ENCODE measurements at places on chromosomes 16 and 17.

GRCh38 chr16:59168461-59169114, 434.5 kb upstream of the GOT2 start:
- no peak for DNase-seq

DNA sequence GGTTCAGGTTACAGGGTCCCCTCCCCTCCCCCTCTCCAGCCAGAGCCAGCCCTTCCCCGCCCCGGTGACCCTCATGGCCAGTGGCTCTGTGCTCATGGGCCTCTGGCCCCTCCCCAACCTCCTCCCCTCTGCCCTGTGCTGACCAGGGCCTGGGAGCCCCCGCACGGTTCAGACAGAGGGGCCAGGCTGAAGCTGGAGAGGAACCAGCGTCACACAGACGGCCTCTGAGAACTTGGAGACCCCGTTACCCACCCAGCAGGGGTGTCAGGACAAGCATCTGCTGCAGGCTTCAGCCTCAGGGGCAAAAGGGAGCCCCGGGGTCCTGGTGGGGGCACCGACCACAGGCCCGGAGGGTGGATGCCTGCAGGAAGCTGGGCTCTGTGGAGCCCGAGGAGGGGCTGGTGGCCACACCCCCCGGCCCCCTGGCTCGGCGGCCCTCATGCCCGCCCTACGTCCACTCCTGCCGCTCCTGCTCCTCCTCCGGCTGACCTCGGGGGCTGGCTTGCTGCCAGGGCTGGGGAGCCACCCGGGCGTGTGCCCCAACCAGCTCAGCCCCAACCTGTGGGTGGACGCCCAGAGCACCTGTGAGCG, at the start of gene WFIKKN1:
WFIKKN1 (plus strand) TSS at position 171 of the 591 bp plus-strand sequence; CDS start at position 440, 269 bp downstream.
- DNase-seq = no peak

DNA sequence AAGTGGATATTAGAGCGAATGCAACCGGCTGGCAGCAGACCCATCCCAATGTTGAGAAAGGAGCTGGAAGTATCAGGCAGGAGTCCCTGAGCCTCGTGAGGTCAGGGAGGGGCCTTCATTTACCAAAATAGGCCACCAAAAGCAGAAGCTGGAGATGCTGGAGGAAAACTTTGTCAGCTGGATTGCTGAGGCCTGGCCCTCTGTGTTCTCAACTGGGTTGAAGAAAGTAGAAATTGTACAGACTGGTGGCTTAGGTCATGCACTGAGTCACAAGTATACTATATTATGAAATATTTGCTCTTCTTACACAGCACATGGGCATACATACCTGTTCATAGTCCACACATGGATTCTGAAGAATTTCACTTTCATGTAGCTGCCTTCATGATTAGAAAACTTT, 23.2 kb upstream of the TEKT3 start:
- no peak for DNase-seq

GRCh38 chr17:74110467-74110866, 93.0 kb upstream of the RPL38 start:
- DNase-seq = no peak

- no peak for DNase-seq
Measured at GRCh38 chr17:13067629-13068303, 49.9 kb upstream of the ELAC2 start.

GRCh38 chr17:63929860-63930766, 2.0 kb downstream of the CD79B start:
- no peak for DNase-seq

DNA sequence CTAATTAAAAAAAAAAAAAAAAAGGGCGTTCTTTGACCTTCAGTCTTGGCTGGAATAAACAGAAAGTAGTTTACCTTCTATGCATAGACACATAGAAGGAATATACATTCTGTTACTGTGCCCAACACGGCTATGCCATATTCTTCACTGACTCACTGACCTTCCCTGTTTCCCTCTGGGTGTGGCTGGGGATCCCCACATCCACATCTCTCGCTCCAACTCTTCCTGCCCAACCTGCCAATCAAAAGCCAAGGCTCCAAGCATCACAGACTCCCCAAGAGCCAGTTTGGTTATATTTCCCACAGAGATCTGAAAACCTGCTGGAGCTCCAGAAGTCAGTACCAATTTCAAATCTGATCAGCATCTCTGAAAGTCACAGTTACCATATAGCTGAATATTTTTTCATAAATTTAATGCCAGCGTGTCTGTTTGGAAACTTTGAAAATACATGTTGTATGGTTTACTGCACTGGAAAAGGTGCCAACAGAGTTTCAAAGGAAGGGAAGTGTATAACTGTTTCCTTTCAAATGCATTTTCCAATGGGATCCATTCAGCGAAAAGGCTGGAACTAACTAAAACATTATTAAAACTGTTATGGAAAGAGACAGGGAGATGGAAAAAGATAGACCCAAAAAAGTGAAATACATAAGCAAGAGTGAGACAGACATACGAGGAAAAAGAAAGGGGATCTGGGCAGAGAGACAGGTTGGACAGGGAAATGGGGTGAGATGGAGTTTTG, 91.8 kb downstream of the SMG6 start:
- DNase-seq = no peak

DNA sequence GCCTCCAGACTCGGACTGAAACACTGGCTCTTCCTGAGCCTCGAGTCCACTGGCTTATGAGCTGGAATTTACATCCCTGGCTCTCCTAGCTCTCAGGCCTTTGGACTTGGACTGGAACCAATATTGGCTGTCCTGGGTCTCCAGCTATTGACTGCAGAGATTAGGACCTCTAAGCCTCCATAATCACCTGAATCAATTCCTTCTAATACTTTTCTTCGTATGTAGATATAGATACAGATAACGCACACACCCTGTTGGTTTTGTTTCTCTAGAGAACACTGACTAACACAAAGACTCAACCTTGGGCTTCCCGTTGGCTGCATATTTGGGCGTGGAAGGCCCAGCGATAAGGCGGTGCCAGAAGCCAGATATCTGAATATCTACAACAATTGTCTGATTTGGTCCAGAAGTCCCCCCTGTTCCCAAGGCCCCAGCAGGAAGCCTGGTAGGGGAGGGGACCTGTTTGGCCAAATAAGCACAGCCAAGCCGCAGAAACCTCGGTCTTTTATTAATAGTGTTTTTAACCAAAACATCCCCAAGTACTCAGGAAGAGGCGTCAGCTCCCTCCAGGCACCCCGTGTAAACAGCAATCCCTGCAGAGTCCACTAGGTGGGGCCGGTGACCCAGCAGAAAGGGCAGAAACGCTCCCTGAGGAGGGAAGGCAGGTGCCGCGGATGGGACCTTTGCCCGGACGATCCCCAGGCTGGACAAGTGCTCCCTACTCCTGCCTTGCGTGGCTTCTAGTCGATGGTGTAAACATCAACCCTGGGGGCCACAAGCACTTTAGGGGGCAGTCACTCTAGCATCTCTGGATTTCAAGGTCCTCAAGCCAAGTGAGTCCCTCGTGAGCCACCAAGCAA, 57.0 kb downstream of the ABR start:
- DNase-seq = peak; percentile 81

DNA sequence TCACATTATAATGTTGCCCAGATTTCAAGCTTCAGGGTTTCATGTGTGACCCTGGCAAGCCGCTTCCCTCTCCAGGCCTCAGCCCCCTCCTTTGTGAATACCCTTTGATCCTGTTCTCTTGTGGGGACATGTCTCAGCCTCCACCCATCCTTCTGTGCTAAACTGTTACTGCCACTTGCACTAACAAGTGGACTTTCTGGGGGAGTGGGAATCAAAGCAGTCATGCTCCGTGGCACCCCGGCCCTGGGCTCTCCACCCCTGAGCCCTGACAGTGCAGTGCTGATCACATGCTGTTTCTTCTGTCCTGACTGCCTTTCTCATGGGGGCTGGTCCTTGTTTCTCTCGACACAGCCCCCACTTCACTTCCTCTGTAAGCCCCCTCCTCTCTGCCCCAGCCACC, 9.7 kb upstream of the DCAF7 start:
- no peak for DNase-seq

- DNase-seq = no peak
Measured at GRCh38 chr17:37147301-37147812, 198.6 kb downstream of the AATF start.

- DNase-seq = no peak
Measured at GRCh38 chr17:70661342-70662222, 492.2 kb downstream of the KCNJ2 start.

DNA sequence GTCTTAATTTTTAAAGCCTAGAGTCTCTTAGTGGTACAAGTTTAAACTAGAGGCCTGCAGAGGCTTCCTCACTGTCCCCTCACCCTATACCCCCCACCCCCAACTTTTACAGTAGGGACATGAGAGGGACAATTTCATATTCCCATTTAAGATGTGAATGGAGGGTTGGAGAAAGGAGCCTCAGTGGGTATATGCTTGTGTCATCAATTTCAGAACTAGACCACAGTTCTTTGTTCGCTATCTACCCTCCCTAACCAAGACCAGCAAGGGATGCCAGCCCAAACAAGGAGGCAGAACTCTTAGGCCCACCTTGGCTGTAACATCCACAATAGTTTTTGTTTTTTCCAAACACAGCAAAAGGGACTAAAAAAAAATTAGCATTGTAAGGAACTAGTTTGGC, 14.0 kb upstream of the SALL1 start:
- no peak for DNase-seq

DNA sequence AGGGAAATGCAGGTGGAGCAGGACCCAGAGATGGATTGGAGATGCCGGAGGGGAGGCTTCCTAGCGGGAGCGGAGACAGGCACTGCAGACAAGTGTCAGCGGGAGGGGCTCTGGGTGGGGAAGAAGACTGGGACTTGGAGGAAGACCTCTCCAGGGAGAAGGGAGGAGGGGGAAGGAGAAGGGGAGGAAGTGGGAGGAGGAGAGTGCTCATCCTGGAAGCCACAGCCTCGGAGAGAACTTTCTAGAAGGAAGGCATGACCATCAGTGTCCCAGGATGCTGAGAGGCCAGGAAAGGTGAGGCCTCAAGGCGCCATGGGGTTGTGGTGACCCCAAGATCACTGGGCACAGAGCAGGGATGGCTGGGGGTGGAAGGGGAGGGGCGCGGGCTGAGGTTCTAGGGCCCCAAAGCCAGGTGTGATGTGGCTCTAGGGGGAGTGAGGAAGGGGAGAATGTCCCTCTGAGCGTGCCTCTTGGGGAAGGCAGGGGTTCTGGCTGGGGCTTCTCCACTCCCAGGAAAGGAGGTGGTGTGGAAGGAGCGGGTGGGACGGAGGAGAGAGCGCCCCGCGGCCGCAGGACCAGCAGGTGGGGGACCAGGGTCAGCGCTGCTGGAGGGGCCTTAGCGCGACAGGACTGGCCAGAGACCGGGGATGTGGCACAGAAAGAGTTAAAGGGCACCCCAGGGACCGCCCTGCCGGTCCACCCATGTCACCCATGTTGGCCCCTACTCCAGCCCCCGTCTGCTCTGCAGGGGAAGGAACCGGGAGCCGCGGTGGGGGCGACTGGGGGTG, 900 bp upstream of the GCGR start:
- DNase-seq = no peak

GRCh38 chr16:74611721-74612120, 4.8 kb upstream of the GLG1 start:
- DNase-seq = no peak

DNA sequence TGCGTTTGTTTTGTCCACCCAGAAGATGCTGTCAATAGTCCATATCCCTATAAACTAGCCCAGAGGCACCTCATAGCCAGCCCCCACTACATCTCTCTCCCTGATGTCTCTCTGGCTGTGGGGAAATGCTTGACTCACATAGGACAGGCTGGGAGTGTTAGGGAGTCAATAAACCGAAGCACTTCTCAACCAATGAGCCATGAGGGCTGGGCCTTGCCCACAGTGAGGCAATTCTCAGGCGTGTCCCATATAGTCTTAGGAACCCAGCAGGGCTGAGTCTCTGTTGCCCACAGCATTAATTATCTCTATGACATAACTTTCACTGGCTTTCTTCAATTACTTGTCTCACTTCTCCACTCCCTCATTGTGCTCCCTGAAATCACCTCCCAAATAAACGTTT, 387.3 kb upstream of the CDH11 start:
- no peak for DNase-seq

DNA sequence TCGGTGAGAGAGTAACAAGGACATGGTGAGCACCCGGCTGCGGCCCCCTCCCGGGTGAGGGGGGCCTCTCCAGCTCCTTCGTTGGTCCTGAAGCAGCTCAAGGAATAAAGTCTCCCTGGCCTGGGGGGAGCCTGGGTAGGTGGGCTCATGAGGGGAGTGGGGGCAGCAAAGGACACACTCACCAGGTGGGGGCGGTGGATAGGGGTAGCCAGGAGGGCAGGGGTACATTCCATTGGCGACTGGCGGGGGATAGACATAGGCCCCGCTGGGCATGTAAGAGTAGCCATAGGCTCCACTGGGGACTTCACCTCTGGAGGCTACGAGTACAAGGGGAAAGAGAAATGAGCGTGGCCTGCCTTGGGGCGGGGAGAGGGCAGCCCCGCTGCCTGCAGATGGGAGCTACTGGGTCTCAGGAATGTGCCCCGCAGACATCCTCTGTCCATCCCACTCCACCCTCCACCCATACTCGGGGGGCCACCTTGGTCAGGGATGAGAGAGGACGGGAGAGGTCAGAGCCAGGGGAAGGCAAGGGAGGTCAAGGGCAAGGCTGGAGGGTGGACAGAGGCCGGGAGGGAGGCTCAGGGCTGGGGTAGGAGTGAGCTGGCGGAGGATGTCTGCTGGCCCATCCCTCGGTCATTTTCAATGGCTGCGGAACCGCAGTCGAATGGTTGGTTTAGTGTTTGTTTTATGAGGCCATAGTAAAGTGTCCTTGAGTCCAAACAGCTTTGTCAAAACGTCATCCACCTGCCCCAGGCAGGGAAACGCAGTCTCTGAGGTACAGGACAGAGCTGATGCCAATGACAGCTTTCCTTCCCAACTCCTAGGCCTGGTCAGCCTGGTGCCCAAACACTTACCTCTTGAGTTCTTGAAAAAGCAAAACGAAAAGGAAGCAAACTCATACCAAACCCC, 3.7 kb upstream of the UNC13D start:
- DNase-seq = no peak

DNA sequence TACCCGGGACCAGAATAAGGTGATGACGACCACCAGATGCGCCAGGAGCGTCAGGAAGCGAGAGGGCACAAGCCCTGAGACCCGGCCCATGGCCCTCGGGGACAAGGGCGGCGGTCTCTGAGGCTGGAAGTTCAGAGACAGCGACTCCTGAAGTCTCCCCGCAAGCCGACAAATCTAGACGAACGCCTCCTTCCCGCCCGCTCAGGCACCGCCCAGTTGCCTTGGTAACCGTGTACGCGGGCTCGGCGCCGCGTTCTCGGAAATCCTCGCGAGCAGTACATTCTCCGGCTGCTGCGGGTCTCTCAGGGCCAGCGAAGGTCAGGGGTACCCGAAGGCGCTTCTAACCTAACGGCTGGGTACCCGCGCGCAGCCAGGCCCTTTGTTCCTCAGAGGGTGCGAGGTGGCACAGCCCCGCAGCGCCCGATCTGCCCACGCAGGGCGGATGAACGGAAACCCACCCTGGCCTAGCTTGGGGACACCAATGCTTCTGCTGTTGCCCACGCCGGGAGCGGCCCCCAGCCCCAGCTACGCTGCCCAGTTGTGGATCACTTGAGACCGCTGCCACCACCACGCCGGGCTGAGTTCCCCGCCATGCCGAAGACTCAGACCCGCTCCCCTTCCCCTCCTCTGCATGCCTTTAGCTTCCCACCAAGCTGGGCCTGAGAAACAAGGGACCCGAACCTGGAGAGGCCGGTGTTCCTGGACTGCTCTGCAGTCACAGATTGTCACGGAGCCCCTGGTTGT, at the start of gene TMEM107:
TMEM107 (minus strand) TSS at position 184 of the 744 bp plus-strand sequence; CDS start at position 90, 94 bp downstream.
- DNase-seq = peak; percentile 86

- DNase-seq = no peak
Measured at GRCh38 chr17:74298778-74299177, 24.7 kb downstream of the DNAI2 start.

Data from stimulated activated naive CD8-positive, alpha-beta T cell treated with anti-CD3 and anti-CD28 coated beads, Interleukin-15, amount 100 ng/mL, for 72 hours (primary cell).